ENCODE measurements at places on chromosomes 4 and X. TPM values are rescaled to one million over a fixed set of nuclear protein-coding genes. Genes with fewer than 3 reads are reported as not detected.

SHROOM2 gene
- not detected for total RNA-seq

SCRG1 gene
- not detected for total RNA-seq

GAGE12G gene
- total RNA-seq: not detected

OPRPN gene
- not detected for total RNA-seq

- DNase-seq: no peak
Measured at GRCh38 chr4:98614094-98614493, 44.3 kb downstream of the TSPAN5 start.

DNA sequence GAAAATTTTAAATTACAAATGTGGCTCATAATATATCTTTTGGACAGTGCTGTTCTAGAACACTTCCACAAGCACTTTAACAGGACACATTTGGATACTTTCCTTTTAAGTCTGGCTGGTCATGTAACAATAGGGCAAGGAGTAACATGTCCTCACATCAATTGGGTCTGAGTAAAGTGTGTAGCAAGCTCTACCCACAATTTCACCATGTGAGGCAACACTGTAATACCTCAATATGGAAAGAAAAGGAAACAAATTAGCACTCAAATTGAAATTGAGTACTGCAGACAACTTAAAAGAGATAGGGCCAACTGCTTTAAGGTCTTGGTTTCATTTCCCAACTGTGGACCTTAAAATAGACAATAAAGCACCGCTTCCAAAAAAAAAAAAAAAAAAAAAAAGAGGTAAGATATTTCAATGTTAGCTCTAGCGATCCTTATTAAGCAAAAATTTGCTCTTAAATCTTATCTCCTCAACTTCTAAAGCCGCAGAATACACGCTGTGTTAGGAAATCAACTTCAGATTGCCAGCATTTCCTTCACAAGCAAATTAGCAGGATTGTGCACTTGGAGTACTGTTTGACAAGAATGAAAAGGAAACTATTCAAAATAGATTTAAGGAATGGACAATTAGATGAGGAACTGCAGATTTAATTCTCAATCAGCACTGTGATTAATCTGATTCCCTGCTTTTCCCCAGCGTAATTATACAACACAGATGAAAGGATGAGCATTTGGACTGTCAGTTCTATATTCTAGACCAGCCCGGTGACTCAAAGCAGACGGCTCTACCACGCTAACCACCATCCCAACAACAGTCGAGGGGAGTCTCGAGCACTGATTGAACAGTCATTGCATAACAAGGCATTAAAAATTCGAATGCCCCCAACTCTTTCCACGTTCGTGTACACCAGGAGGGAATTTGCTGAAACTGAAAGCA, 1.6 kb downstream of the CASK start:
- DNase-seq: no peak

GRCh38 chr4:138627096-138627495, 384.9 kb upstream of the SLC7A11 start:
- no peak for DNase-seq

DNA sequence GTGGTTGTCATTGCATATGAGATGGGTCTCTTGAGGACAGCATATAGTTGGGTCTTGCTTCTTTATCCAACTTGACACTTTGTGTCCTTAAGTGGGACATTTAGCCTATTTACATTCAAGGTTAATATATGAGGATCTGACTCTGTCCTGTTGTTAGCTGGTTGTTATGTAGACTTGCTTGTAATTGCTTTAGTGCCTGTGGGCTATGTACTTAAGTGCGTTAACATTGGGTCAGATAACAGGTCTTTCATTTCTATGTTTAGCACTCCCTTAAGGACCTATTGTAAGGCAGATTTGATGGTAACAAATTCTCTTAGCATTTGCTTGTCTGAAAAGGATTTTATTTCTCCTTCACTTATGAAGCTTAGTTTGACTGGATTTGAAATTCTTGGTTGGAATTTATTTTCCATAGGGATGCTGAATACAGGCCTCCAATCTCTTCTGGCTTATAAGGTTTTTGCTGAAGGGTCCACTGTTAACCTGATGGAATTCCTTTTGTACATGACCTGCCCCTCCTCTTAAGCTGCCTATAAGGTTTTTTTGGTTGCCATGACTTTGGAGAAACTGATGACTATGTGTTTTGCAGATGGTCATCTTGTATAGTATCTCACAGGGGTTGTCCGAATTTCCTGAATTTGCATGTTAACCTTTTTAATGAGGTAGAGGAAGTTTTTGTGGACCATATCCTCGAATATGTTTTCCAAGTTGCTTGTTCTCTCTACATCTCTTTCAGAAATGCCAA, 162.0 kb downstream of the NKX6-1 start:
- DNase-seq: no peak

- no peak for DNase-seq
Measured at GRCh38 chrX:14916017-14916674, 42.9 kb downstream of the MOSPD2 start.

DNA sequence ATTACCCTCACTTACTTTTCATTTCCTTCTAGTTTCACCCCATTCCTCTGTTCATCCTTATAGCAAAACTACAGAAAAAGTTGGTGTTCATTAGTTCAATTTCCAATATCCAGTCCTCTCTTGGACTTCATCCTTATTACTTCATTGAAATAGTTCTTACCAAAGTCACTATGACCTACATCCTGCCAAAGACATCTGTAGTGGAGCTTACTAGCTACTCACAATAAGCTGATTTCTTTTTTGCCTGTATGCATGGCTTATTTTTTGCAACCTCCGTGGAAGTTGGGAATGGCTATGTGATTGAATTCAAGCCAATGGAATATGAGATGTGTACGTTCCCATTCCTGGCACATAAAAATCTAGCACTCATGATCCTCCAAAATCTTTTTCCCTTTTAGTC, 4.6 kb upstream of the CDKL2 start:
- DNase-seq: no peak

GRCh38 chr4:140717313-140717712, 38.9 kb downstream of the TBC1D9 start:
- no peak for DNase-seq

DNA sequence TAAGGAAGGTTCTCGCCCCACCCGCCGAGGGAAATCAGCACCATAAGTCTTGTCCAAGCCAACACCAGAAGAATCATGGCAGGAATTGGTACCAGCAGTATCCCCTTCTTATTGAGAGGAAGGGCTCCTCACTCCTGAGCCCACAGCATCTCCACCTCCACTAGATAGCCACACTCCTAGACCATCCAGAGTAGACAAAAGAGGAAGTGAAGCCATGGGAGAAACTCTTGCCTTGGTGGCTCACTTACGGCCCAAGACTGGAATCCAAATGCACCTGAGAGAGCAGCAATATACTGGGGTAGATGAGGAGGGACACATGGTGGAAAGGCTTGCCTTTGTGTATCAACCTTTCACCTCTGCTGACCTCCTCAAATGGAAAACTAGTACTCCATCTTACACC, 255.3 kb upstream of the PRKX start:
- no peak for DNase-seq

DNA sequence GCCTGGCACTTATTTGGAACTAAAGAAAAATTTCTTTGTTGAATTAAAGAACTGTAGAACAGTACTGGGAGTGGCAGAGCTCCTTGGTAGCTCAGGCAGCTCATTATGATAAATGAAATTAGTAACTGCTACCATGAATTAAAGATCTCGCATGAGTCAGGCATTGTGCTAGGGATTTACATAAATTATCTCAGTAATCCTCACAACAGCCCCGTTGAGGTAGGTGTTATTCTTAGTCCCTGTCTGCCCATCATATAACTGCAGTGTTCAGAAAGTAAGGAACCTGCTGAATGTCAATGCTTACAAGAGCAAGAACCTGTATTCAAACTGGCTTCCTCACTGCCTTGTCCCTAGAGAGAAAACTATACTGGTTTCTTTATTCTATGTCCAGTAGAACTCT, 108.3 kb downstream of the NLGN4X start:
- no peak for DNase-seq

Measured in activated naive CD4-positive, alpha-beta T cell treated with anti-CD3 and anti-CD28 coated beads, Interleukin-2, amount 50 U/mL, for 72 hours (primary cell).